Hematopoietic multipotent progenitor cell treated with erythropoietin and hydrocortisone succinate and interleukin-3 and kit ligand, for 8 days (in vitro differentiated cells): ENCODE measurements at places on chromosomes 12 and 14.

GRCh38 chr14:104843006-104843405 lies 22.1 kb upstream of the CEP170B start:
- no peak for DNase-seq

GRCh38 chr12:2170376-2170775 lies 117.6 kb downstream of the CACNA1C start:
- DNase-seq = no peak

GRCh38 chr12:1855241-1855640 lies 34.9 kb downstream of the LRTM2 start:
- DNase-seq = no peak

DNA sequence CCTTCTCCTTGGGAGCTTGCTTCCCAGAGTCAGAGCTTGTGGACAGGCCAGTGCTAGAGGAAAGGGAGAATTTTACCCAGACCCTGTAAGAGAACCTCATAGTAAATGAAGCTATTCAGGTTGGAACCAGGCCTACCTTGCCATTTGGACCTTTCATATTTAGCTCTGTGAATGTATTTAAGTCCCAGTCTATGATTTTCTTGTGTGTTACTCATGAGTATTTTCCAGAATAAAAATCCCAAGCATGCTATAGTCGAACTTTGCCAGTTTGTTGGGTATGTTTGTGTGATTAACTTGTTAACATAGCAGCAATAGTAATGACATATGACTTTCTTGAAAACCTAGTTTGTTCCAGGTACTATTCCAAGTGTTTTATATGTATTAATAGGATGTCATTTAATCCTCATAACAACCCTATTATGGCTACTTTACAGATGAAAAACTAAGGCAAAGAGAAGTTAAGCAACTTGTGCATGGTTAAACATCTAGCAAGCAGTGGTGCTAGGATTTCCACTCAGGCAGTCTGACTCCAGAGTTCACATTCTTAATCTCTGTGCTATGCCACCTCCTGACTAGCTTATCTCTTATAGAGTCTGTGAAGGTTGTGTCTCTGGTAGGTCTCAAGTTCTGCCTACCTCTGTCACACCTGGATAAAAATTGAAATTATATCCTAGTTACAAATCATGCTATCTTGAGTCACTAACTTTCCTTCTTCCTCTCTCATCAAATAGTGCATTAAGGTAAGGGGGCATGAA lies 47.9 kb upstream of the GARIN2 start:
- no peak for DNase-seq

DNA sequence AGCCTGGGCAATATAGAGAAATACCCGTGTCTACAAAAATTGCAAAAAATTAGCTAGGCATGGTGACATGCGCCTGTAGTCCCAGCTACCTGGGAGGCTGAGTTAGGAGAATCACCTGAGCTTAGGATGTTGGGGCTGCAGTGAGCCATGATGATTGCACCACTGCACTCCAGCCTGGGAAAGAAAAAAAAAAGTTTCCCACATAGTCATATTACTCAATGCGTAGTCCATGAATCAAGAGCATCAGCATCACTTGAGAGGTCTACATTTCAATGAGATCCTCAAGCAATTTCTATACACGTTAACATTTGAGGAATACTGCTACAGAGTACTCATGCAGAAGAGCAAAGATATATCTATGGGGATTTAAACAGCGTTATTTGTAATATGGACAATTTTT lies 5.2 kb upstream of the LRRC23 start:
- no peak for DNase-seq

DNA sequence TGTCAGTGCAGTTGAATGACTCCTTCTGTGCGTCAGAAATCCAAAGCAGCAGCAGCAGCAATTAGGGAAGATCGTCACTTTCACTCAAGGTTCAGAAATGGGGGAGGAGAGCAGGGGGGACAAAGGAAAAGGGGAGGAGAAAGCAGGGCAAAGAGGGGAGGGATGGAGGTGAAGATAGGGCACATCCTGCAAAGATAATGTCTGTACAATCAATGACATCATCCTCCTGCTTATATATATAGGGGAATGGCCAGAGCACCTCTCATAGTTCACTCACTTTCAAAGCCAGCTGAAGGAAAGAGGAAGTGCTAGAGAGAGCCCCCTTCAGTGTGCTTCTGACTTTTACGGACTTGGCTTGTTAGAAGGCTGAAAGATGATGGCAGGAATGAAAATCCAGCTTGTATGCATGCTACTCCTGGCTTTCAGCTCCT lies at the start of gene NTS:
Gene NTS (plus strand): TSS at position 265 of the 431 bp plus-strand sequence. CDS start 109 bp downstream, at position 374.
- peak; percentile 5 for DNase-seq

DNA sequence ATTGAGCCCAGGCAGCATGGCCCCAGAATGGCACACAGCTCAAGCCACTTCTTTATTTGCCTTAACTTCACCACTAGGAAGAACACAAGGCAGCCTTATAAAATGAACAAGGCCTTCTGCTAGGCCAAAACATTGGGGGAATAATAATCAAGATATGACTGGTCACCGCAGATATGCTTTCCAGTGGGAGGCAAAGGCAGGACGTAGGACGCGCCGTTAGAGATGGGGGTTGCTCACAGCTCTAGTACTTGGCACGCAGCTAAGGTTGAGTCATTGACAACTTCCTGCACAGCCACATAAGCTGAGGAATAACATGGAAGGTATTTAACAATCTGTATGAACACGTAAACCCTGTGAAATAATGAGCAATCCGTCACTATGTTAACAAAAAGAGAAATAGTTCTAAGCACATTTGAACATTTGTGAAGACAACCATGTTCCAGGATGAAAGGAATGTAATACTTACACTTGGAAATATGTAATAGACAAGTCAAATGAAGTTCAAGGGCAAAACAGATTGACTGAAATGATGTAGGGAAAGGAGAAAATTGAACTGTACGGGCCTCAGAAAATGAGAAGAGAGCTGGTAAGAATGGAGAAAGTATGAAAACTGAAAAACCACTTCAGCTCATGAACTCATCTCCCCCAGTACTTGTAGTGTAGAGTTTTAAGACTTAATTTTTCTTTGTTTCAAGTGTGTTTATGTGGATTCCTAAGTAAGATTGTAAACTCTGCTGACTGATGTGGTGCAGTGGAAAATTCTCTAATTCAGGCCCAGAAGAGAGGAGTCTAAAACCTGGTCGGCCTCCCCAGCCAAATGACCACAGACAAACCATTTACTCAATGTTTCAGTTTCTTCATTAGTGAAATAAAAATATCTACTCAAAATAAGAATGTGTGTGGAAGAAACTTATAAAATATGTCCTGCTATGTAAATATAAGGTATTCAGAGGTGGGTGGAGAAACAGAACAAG lies 59.3 kb upstream of the CCDC91 start:
- peak; percentile 85 for DNase-seq

GRCh38 chr14:106845286-106846087 lies 1319.1 kb downstream of the TMEM121 start:
- peak; percentile 80 for DNase-seq

- no peak for DNase-seq
Measured at GRCh38 chr12:96387981-96388380, 12.3 kb downstream of the CDK17 start.

DNA sequence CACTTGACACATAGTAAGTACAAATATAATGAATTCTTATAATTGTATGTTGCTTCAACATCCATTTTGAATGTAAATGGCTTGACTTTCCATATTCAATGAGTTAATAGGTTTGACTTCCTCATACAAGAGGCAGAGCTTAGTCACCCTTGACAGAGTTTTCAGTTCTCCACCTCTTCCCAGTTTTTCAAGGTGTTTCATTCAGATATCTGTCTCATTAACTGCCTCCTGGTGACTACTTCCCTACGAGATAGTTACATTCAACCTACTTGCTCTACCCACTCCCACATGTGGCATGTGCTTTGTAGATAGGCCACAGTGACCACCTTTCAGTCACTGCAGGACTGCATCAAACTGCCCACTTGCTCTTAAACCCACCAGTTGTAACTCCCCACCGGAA lies 60.0 kb downstream of the MYF5 start:
- DNase-seq = peak; percentile 53

DNA sequence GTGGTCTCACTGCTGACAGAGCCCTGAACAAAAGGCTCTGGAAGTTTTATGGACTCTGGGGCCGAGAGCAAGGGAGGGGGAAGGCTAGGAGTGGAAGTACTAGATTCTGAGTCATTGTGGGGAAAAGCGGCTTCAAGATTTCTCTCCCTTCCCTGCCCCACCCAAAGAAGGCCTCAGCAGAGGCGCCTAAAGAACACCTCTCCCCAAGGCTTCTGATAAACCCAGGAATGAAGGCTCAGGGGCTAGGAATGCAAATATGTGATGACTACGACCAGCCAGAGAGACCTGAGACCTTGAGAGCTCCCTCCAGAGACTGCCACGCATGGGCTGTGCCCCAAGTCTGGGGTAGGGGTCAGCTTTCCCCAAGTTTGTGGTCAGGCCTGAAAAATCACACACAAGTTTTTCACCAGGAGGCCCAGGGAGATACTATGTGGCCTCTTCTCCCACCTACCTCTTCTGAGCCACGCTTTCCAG lies 130.7 kb upstream of the HIF1A start:
- no peak for DNase-seq

GRCh38 chr14:50859296-50859624 lies 12.6 kb upstream of the ABHD12B start:
- no peak for DNase-seq

- peak; percentile 41 for DNase-seq
Measured at GRCh38 chr14:30283822-30284446, 275.0 kb upstream of the G2E3 start.

DNA sequence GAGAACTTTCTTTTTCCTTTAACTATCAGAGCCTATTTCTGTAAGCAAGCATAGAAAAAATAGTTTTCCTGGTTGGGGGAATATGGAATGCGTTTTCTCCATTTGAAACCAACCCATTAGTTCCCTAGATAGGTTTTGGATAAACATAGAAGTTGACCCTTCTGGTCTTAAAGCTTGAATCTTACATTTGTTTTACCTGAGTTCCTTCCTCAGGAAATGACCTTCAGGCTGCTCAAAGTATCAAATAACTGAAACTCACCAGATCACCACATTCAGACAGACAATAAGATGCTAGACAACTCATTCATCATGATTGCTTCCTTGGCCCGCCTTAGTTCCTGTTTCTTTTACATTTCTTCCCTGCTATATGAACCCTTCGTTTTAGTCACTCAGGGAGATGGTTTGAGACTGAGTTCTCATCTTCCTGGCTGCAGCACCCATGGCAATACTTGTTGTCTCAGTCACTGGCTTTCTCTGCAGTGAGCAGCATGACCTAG lies 52.2 kb downstream of the LRP6 start:
- no peak for DNase-seq

DNA sequence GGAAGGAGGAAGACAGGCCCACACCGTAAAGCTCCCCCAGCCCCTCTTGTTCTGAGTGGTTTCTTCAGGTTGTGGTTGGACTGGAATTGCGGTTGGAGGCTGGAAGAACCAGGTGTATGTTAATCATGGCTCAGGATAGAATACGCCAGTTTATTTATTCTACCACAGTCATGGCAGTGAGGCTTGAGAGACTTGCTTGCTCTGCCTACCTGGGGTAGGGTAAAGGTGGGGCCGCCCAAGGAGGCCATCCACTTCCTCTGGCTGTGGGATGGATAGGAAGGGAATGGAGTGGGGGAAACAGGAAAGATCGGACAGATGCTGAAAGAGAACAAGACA lies 8.1 kb downstream of the SHMT2 start:
- no peak for DNase-seq

- no peak for DNase-seq
Measured at GRCh38 chr12:120689397-120690082, 2.6 kb downstream of the MLEC start.
